ENCODE measurements at places on chromosomes 1 and 21.
A peak's percentile ranks its signal among the peaks of the same experiment; 100 is the strongest.

DNA sequence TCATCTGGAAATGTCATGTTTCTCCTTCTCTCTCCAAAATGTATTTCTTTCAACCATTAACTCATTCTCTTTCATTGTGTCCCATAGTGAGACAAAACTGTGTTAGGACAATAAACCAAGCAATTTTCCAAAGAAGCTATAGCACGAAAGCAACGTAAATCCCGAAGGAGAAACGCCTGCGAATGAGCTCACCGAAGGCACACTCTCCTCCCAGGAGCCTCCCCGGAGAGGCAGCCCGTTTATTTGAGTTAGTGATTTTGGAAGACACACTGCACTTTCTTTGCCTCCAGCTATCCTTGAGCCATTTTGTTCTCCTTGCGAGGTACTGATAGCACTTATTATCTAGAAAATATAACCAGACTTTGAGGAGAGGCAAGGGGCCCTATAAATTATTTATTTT, 41.2 kb downstream of the RSPH1 start:
- no peak for DNase-seq

DNA sequence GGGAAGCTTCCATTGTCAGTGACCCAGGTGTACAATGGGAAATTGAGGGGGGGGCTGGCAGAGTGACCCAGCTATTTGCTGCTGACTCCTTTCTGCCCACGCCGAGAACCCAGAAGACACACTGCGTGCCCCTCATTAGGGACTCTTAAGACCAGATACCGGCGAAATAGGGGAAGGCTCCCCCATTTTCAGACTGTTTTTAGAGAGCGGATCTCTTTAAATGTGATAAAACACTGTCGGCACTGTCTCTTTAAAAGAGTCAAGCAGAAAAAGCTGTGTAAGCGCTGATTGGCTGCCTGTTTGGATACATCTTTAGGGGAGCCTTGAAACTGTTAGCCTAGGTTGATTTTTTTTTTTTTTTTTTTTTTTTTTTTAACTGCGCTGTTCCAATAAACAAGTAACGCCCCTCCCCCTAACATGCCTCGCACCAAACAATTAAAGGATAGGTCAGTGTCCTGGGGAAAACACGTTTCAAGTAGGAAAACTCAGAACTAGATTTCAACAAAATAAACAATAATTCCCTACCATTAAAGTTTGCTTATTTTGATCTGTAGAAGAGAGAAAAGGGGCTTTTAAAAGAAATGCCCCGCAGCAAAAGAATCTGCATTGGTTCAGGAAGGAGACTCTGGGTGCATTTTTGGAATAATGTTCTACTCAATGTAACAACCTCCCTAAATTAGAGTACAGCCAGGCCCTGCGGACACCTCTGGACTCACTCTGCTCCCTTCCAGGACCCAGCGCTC, 1.4 kb upstream of the SSBP3 start:
- peak; percentile 61 for DNase-seq

DNA sequence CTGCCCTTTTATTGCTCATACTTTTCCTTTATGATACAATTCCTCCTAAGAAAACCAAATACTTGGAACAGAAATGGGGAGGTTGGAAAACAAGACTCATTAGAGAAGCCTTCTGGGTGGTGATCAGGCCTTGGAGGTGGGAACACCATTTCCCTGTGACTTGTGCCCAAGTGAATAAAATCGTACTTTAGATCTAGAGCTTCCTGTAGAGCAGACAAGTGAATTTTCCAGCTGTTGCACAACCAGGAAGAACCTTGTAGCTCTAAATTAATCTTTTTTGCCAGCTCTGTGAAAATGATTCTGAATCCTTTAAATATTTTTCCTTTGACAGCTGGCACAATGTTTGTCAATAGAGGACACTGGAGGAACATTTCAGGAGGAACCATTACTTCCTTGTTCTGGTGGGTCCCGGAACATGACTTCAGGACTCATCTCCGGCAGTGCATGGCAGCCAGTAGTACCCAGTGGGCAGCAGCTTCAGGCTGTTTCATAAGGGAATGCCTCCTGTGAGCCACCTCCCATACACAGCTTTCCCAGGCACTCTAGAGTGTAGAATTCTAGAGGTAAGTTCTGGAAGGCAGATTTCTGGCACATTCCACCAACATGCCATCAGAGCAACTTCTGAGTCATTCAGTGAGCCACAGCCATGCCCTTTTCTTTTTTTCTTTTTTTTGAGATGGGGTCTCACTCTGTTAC, 5.5 kb upstream of the SNAPIN start:
- DNase-seq = no peak

- no peak for DNase-seq
These were observed 5.5 kb downstream of the MRPS6 start for GRCh38 chr21:34078915-34079314.

- no peak for DNase-seq
These were observed 38.8 kb downstream of the PDPN start for GRCh38 chr1:13622446-13622845.

- DNase-seq = no peak
These were observed 522 bp downstream of the TMEM59 start for GRCh38 chr1:54052431-54052933.

GRCh38 chr1:27525296-27526272, 35.6 kb upstream of the WASF2 start:
- peak; percentile 58 for DNase-seq

DNA sequence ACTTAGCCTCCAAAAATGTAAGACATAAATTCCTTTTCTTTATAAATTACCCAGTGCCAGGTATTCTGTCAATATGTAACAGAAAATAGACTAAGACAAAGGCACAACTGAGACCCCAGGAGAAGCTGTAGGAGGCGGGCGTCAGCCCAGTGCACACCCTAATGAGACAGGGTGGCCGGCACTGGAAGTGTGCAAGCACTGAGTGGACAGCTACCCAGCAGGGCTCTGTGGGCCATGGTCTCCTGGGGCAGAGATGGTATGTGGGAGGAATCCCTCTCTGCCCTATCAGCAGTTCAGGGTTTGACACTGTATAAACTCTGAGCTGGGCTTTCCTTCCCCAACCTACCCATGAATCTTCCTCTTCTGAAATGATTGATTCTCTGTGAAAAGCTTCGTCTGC, 139.5 kb downstream of the GLIS1 start:
- DNase-seq = no peak

GRCh38 chr1:59136541-59137275, 160.2 kb upstream of the FGGY start:
- DNase-seq = no peak

- no peak for DNase-seq
These were observed 25.0 kb downstream of the ABCA4 start for GRCh38 chr1:94095744-94096469.

DNA sequence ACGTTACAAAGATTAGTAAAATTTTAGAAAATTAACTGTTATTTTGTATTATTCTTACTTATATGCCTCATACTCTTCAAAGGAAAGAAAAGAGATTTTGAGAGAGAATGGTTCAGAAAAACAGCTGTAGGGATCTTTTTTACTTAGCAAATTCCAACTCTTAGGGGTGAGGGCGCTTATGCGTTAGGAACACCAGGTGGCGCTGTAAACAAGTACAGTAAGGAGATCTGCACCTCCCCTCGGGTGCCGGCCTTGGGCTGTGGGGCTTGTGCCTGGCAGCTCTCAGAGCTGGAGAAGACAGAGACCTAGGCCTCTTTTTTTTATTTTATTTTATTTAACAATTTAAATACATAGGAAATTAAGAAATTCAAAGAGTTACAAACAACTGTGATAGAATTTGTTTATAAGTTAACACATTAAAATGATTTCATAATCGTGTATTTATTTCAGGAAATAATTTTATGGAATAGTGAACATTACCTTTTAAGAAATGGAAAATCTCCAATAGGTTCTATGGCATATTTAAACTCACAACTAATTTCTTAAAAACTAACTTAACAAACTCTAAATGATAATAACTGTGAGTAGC, 32.6 kb downstream of the UTP25 start:
- peak; percentile 68 for DNase-seq

DNA sequence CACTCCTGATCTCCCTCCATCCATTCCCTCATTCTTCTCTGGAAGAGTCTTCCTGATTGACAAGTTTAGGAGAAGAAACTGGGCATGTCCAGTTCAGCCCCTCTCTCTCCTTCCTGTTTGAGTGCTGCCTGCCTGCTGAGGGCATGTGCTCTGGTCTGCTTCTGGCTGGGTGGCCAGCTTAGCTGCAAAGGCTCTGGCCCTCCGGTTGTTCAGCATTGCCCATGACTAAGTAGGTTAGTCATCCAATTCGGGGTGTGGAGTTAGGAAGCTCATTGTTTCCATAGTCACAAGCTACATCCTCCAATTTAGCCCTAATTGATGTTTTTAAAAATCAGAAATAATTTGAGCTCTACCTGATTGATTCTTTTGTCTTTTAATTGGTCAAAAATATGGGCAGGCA, 25.6 kb upstream of the PLA2G2E start:
- DNase-seq = no peak

GRCh38 chr1:14738647-14739046, 140.2 kb downstream of the KAZN start:
- no peak for DNase-seq

- DNase-seq = no peak
These were observed 3.1 kb upstream of the TXNIP start for GRCh38 chr1:145999321-146000024.

DNA sequence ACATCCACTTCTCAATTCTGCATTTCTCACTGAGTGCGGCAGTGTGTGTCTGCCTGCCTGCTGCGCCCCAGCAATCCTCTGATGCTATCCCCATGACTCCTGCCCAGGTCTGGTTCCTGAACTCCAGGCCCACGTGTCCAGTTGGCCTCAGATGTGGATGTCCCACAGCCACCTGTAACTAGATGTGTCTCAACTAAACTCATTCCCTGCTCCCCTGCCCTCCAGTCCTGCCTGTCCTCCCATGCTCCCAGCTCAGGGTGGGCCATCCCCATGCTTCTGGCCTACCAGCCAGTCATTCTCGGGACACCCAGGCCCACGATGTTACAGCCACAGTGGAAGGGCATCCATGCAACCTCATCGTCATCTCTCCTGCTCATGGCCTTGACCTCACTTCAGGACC, 76.8 kb downstream of the STUM start:
- DNase-seq = no peak

DNA sequence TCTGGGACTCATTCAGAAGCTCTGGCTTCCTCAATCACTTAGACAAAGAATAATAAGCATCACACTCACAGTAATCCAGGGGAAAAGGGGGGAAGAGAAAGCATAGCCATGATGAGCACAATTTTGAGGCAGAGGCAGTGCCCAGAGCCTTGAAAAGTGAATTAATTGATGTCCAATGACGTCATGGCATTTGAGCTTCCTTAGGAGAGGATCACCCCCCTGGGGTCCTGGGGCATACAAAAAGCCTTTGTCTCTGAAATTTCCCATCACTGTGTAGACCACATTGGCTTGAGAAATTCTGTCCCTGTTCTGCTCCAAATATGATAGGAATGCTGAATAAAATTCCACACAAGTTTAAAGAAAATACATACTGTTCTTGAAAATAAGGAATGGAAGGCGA, 84.3 kb upstream of the COA6 start:
- DNase-seq = no peak

DNA sequence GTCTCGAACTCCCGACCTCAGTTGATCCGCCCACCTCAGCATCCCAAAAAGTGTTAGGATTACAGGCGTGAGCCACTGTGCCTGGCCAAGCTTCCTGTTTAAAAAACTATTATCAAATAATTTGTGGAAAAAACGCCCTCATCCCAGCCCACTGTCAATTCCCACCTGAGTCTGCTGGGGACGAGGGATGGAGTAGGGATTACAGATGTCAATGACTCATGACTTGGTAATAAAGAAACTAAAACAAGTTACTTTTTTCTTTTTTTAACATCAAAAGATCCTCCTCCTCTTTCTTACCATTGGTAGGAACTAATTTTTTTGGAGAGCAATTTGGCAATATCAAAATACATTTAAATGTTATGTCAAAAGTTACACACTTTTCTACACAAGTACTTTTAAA, 9.7 kb downstream of the CNN3 start:
- DNase-seq = no peak

DNA sequence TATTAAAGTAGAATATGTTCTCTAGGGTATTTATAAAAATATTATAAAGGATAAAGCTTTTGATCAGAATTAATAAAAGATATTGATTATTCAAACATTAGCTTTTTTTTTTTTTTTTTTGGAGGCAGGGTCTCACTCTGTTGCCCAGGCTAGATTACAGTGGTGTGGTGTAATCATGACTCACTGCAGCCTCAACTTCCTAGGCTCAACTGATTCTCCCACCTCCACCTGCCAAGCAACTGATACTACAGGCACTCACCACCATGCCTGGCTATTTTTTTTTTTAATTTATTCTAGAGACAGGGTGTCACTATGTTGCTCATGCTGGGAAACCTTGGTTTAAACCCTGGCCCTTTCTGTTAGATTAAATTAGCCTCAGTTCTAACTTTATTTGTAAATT, 188.3 kb downstream of the CLEC20A start:
- DNase-seq = no peak

Data from anterior cingulate cortex (tissue), 58 donors.